SJCRH30 (cell line): ENCODE measurements at places on chromosomes 6 and 20. TPM values are rescaled to one million over a fixed set of nuclear protein-coding genes. Genes with fewer than 3 reads are reported as not detected.
A peak's percentile ranks its signal among the peaks of the same experiment; 100 is the strongest.

DNA sequence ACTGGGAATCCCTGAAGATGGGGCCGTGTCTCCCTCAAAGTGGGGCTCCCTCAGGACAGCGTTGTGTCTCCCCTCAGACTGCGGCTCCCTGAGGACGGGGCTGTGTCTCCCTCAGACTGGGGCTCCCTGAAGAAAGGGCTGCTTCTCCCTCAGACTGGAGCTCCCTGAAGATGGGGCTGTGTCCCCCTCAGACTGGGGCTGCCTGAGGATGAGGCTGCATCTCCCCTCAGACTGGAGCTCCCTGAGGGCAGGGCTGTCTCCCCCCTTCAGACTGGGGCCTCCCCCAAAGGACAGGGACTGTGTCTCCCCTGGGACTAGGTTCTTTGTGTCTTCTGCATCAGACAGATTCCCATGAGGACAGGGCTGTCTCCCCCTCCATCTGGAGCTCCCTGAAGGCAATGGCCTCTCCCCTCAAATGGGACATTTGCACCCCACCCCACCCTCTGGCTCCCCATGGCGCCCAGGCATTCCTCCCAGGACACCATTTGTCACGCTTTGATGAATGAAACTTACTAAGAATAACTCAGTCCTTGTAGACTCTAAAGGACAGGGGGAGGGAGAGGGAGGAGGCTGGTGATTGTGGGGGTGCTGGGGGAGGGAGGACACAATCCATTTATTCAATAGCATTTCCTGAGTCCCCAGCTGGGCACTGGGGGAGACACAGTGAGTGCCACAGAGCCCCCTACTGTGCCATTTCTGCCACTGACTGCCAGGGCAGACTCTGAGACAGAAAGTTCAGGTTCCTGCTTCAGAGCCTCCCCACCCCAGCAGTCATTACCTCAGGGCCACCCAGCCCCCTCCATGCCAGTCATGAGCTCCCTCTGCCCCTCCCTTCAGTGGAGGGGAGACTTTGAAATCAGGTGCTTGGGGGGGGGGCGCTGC lies 122.4 kb downstream of the MRPL14 start:
- H3K4me3 ChIP-seq, result no peak overlapping the region
- H3K27ac ChIP-seq, result peak overlapping the region; percentile 21; the same call in 1 of the 2 replicates
- no peaks in the 10 kb centered on the region for H3K36me3 ChIP-seq
- H3K4me1 ChIP-seq, result peaks cover 12% of the 10 kb centered on the region
- peak; percentile 57 for DNase-seq

- H3K27me3 ChIP-seq, result no peaks in the 10 kb centered on the region
- no peaks in the 10 kb centered on the region for H3K4me1 ChIP-seq
- H3K27ac ChIP-seq, result no peak overlapping the region
- DNase-seq, result no peak
Measured at GRCh38 chr6:148231572-148231971, 111.1 kb upstream of the SASH1 start.

DNA sequence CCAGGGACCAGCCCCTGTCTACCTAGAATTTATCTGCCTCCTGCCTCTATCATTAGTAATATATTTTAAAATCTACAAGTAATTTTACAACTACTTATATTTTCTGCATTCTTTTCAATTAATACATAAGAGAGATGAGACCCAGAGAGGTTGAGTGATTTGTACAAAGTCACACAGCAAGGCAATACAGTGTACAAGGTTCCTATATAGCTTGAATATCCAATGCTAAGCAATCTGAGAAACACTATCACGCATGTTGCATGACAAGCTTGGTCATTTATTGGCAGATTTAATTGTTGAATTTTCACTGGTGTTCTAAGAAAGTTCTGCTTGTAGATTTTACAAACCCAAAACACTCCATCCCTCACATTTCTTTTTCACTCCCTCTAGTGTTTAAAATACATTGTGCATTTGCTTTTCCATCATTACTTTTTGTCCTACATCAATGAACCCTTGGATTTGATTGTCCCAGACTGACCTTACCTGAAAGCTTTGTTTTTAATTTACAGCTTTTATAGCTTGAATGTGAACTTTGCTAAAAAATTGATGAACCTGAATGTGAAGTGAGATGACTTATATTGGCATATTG lies 520.9 kb upstream of the CITED2 start:
- no peaks in the 10 kb centered on the region for H3K36me3 ChIP-seq
- no peaks in the 10 kb centered on the region for H3K27me3 ChIP-seq
- H3K4me1 ChIP-seq, result no peaks in the 10 kb centered on the region

DNA sequence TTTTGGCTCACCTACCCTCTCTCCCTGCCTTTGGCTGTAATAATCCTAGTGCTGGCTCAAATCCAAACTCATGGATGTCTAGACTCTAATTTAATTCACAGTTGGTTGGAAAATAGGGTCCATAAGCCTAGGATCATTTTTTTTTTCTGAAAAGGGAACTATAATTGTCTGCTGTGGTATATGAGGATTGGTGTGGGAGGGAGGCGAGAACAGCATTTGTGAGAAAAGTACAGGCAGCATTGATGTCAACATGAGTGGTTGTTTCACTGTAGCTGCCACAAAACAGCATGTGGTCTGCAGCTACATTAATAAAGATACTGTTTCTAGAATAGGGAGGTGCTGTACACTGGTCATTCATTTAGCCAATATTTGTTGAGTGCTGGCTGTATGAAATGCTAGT lies 18.6 kb upstream of the POLR1H start:
- no peaks in the 10 kb centered on the region for H3K36me3 ChIP-seq
- peaks cover 51% of the 10 kb centered on the region for H3K4me1 ChIP-seq
- no peak overlapping the region for H3K4me3 ChIP-seq

GRCh38 chr6:105207524-105208269 lies 27.9 kb upstream of the POPDC3 start:
- H3K36me3 ChIP-seq, result no peaks in the 10 kb centered on the region
- peaks cover 22% of the 10 kb centered on the region for H3K4me1 ChIP-seq
- H3K27ac ChIP-seq, result no peak overlapping the region
- H3K27me3 ChIP-seq, result no peaks in the 10 kb centered on the region

DNA sequence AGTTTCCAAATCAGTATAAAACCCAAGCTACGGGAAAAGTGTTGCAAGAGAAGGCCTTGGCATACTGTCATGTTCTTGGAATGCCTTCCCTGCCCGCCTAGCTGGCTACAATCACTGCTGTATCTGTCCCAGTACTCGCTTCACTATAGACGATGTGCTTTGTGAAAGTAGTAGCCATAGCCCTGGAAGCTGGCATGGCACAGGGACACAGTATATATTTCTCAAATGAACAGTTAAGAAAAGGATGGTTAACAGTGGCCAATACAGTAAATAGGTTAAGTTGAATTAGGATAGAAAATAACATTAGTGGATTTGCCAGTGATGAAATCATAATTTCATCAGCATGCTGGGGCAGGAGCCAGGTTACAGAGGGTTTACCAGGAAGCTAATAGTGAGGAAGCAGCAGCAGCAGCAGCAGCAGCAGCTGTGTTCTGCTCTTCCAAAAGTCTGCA lies 499.3 kb downstream of the CDKAL1 start:
- H3K36me3 ChIP-seq, result no peaks in the 10 kb centered on the region
- H3K4me3 ChIP-seq, result no peak overlapping the region
- H3K4me1 ChIP-seq, result no peaks in the 10 kb centered on the region
- no peak overlapping the region for H3K27ac ChIP-seq
- H3K27me3 ChIP-seq, result no peaks in the 10 kb centered on the region

DNA sequence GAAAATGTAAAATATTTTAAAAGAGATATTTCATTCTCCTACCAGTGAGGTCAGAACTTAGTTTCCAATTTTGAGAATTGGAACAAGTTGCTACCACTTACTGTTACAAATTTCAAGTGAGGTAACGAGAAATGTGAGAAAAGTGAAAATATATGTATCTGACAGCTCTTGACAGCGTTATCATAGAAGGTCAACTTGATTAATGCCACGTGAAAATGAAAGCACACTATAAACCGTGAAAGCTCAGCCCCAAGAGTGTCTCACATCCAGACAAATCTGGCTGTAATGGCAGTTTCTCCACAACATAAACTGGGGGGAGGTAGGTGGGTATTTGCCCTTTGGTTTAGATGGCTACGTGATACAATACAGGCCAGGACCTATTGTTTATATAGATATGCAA lies 13.9 kb downstream of the HDGFL1 start:
- no peak overlapping the region for H3K4me3 ChIP-seq
- no peaks in the 10 kb centered on the region for H3K36me3 ChIP-seq
- H3K27ac ChIP-seq, result no peak overlapping the region
- no peaks in the 10 kb centered on the region for H3K27me3 ChIP-seq

DNA sequence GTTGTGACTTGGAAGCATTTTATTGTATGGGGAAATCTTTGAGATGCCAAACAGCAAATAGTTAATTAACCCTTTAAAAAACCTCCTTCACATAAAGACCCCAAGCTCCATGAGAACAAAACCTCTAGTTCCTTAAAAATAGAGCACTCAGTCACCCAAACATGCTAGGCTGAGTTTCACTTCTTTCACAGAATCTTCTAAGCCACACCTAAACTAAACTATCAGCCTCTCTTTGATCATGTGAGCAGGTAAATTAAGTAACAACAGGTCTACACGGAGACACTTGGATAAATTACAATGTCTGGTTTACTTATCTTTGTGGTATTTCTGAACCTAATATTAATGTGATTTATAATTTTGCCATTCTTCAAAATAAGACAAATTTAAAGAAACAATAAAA lies 205.2 kb upstream of the MARCKS start:
- no peak overlapping the region for H3K4me3 ChIP-seq
- peaks cover 4% of the 10 kb centered on the region for H3K4me1 ChIP-seq
- H3K27ac ChIP-seq, result no peak overlapping the region
- no peak for DNase-seq

Gene PXMP4
- total RNA-seq, result 7.4 and 8.2 TPM in 2 replicates

Gene PTK6
- total RNA-seq, result 1.4 TPM in 2 replicates

Gene SYTL3
- 15.4 and 16.4 TPM in 2 replicates for total RNA-seq

Gene DNMT3B
- total RNA-seq, result 15.6 TPM in 2 replicates

Gene C6orf132
- total RNA-seq, result not detected in 2 replicates

Gene CALHM4
- total RNA-seq, result not detected in 2 replicates

Gene ARMH2
- not detected in 2 replicates for total RNA-seq

Gene PNLDC1
- not detected in 2 replicates for total RNA-seq

Gene CD40
- 0.10 and 0.12 TPM in 2 replicates for total RNA-seq

Gene TRIM40
- not detected in 2 replicates for total RNA-seq

Gene DOK5
- not detected in 2 replicates for total RNA-seq
